ENCODE measurements at places on chromosomes 11 and 22.

GRCh38 chr11:123363556-123363955 is 66.5 kb upstream of the GRAMD1B start:
- DNase-seq, result no peak

GRCh38 chr11:71998649-71999310 is at the start of gene IL18BP:
TSS of gene IL18BP (plus strand) at chr11:71998909. CDS start at chr11:71999985, 1,076 bp downstream.
- no peak for DNase-seq

DNA sequence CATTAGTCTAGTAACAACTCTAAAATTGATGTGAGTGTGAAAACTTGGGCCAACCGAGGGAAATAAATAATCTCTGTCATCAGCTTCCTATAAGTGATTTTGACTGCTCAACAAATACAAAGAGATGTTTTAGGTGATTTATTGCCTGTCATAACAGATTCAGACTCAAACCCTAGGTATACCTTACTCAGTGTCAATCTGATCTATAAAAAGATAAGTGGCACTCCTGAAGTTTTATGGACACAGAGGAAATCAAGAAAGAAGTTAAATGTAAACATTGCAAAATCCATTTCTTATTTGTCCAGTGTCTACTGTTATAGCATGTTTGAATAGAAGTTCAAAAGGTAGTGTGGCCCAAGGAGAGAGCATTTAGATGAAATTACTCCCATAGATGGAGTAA is 30.4 kb upstream of the TYR start:
- no peak for DNase-seq

GRCh38 chr22:19703869-19704268 is 10.4 kb upstream of the SEPTIN5 start:
- DNase-seq, result no peak

DNA sequence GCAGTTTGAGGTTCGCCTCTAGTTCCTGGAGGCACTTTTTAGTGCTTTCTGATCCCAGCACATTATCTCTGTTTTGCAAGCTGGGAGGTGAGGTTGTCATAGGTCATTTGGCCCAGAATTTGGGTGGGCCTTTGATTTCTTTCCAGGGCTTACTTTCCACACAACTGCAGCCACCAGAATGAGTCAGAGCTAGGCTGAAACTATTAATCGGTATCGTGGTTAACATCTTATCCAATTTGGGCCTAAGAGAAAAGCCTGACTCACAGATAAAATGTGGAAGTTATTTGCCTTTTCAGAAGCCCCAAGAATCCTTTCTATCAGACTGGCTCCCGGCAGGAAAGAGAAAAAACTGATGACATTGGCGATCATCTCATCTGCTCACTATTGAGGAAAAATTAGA is 166.4 kb downstream of the KIRREL3 start:
- DNase-seq, result no peak

DNA sequence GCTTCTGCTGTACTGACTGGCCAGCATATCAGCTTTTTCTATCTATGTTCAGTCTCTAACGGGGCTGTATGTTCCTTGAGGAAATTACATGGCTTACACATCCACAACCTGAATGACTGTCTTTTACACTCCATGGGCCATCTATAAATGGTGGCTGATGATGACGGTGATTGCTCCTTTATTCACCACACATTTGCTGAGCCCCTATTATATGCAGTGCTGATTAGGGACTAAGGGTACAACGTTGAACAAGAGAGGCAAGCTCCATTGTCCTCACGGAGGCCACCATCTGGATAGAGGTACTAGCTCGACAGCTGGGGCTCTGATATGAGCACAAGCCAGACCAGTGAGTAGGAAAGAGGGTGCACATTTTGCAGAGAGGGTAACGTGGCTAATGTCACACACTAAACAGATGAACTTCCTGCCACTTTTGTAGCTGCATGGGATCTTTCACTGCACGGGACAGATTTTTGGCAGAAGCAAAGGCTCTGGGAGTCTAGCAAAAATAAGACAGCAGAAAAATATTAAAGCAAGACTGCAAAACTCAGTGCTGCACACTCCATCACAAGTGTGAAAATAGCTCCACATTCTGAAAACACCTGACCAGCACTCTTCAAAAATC is 30.6 kb downstream of the DRD2 start:
- DNase-seq, result no peak

GRCh38 chr22:23763579-23763945 is 772 bp downstream of the C22orf15 start:
- DNase-seq, result no peak

DNA sequence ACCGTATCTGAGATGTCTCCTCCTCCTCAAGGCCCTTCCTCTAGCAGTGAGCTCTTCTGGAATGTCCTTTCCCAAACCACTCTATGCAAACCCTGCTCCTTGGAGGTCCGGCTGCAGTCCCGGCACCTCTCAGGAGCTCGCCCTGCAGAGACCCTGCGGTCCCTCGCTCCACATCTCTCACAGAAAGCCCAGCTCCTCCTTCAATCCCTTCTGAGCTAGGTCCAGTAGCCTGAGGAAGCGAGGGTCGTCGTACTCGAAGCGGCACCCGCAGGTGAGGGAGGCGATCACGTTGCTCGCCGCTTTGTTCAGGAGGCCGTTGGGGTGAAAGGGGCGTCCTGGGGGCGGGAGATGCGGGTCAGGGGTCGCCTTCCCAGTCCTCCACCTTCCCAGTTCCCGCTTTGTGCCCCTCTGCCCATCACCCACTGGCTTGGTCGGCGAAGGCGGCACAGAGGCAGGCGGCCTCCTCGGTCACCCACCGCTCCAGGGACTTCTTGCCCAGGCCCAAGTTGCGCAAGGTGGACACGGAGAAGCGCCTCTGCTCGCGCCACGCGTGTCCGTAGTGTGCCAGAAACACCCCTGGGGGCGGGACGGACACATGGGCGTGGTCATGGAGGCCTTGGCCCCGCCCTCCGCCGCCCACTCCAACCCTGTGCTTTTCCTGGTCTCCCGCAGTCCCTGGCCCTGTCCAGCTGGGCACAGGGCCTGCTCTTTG is 21.5 kb upstream of the CYP2D6 start:
- DNase-seq, result no peak

GRCh38 chr11:3836903-3837302 is 3.9 kb downstream of the RHOG start:
- no peak for DNase-seq

DNA sequence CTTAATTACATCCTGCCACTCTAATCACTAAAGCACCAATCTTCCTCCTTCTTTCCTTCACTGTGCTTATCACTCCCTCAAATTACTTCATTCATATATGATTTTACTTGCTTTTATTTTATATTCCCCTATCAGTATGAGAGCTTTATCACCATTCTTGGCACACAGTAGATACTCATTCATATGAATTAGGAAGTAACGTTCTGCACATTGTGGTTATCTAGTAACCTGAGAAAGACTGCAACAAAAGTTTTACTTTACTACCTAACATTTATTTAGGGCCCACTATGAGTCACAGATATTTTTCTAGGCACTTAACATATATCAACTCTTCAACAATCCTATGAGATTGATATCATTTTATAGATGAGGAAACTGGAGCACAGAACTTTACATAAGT is 1559.9 kb upstream of the TENM4 start:
- DNase-seq, result no peak

- DNase-seq, result no peak
Observed at GRCh38 chr22:46120420-46120737, 29.9 kb upstream of the PPARA start.

DNA sequence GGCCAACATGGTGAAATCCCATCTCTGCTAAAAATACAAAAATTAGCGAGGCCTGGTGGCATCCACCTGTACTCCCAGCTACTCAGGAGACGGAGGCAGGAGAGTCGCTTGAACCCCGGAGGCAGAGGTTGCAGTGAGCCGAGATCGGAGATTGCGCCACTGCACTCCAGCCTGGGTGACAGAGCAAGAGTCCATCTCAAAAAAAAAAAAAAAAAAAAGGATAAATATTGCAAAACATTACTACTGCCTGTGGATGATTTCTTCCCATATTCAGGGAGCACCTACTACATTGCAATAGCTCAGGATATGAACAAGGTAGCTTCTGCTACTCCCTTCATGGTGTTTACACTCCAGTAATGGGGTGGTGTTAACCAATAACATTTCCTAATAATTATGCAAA is 980.6 kb downstream of the NTM start:
- no peak for DNase-seq

DNA sequence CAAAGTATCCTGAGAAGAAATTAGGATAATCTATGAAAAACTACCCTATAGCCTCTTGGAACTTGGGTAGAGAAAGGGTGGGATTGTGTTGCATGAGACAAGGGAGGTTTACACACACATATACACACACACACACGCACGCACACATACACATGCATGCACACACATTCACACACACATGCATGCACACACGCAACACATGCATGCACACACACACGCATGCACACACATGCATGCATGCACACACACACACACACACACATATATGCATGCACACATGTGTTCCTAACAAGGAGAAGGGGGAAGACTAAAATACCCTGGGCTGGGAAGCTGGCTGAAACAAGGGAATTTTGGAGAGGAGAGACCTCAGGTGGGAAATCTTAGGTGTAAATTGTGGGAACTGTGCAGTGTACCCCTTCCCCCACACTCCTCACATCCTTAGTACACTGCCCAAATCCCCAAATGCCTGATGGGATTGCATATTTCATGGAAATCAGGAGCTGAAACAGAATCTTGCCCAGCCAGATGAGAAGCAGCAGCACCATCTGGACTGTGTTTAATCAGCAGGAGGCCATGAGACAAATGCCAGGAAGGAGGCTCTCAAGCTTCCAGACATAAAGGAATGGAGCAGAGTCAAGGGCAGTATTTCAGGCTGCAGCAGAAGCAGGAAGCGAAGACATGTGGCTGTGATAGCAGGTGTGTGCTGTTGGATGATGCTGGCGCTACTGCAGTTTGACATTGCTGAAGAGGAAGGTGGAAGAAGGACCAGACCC is 14.6 kb upstream of the POLD3 start:
- DNase-seq, result peak; percentile 63

Data from NCI-H1417 (cell line).